ENCODE measurements at places on chromosomes 6 and 20. TPM values are rescaled to one million over a fixed set of nuclear protein-coding genes. Genes with fewer than 3 reads are reported as not detected.

METTL24 gene
- total RNA-seq, result not detected

RIPPLY2 gene
- 0.32 TPM for total RNA-seq

ZNF335 gene
- total RNA-seq, result 8.9 TPM

MAS1 gene
- total RNA-seq, result not detected

TSHZ2 gene
- not detected for total RNA-seq

SRMS gene
- 0.12 TPM for total RNA-seq

MRPS18A gene
- 48.0 TPM for total RNA-seq

SNAP25 gene
- total RNA-seq, result 17.8 TPM

ANKRD66 gene
- total RNA-seq, result not detected

RAD21L1 gene
- total RNA-seq, result not detected

BTN1A1 gene
- not detected for total RNA-seq

CNR1 gene
- total RNA-seq, result 1.9 TPM

MAP7 gene
- total RNA-seq, result 22.9 TPM

ARFGEF3 gene
- total RNA-seq, result 0.51 TPM
